ENCODE measurements at places on chromosomes 6 and 20.

- no peak for DNase-seq
Observed at GRCh38 chr6:101940391-101940790, 546.9 kb downstream of the GRIK2 start.

GRCh38 chr6:155495011-155495768, 39.6 kb upstream of the NOX3 start:
- no peak for DNase-seq

GRCh38 chr6:72579865-72580264, 42.0 kb upstream of the KCNQ5 start:
- no peak for DNase-seq

- DNase-seq: no peak
Observed at GRCh38 chr20:48834278-48834677, 6.5 kb upstream of the PREX1 start.

DNA sequence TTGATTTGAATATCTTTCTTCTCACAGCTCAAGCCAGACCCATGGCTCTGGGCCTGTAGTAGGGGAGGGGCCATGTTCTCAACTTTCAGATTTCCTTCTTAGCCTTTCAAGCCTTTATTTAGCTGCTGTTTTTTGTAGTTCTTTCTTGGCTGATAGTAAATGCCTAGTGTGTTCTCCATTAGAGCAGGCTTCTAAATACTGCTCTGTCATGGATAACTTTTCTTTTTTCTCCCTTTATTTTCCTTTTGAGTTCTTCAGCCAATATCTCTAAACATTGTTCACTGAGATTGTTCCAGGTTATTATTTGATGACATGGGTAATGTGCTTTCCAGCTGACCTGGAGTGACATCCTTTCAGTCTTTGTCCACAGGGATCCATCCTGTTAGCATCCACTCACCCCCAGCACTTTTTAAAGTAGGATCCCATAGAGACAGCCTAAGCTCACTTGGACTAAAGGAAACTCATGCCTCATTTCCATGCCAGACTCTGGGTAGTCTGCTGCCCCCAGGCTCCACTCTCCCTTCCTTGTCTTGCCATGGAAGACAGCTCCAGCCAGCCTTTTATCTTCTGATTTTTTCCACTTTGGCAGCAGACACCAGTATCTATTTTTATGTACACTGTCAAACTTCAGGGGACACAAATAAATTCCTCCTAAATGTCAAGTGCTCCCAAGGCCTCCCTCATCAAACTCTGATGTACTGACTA, 645.6 kb downstream of the RNF144B start:
- DNase-seq: no peak

GRCh38 chr6:118544105-118544504, 4.0 kb upstream of the PLN start:
- DNase-seq: no peak

GRCh38 chr6:9126878-9127560, 691.7 kb upstream of the SLC35B3 start:
- DNase-seq: no peak

- DNase-seq: no peak
Observed at GRCh38 chr6:37680668-37681067, 17.0 kb downstream of the MDGA1 start.

DNA sequence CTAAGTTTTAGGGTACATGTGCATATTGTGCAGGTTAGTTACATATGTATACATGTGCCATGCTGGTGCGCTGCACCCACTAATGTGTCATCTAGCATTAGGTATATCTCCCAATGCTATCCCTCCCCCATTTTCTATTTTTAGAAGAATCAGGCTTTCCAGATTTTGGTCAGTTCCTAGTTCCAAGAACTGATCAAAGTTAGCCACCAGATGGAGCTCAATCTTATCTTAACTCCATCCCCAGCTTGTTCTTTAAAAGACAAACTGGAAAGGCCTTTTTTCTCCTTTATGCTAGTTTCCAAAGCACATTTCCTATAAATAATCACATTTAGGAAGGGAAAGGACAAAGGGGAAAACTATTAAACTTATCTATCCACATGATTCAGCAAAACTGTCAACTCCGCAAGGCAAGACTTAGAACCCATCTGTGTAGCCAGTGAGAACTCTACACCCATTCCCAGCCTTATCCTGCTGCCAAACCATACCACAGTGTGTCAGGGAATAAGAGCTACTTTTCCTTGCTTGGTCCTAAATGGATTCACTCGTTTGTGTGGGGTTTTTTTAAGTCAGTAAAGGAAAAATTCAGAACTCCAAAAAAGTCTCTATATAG, 22.8 kb upstream of the KHDC1 start:
- no peak for DNase-seq

GRCh38 chr6:112470376-112470775, 123.2 kb downstream of the RFPL4B start:
- no peak for DNase-seq

GRCh38 chr6:109949281-109950065, 28.6 kb upstream of the GPR6 start:
- no peak for DNase-seq

- DNase-seq: no peak
Observed at GRCh38 chr6:47106216-47106615, 64.1 kb upstream of the ADGRF1 start.

DNA sequence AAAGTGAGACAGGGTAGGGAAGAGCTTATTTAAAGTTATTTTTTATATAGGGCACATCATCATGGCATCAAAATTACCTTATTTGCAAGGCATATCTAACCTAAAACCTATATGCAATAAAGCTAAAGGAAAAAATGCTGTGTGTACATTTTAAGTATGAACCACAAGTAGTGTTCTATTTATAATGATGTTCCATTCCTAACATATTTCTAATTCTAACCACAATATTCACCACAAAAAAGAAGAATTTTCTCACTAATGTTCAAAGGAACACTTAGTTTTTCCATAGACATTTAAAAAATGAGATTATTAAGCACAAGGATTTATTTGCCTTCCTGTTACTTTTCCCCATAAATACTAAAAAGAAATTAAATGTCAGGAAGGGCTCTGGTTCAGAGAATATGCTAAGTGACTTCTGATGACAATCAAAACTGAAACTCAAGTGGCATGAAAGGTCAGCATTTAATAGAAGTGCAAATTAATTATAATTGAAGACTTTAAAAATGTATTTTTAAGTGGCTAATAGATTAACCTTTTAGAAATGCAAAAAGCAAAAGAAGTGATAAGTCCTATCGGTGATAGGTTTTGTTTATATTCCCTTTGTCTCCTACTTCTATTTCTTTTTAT, 25.1 kb downstream of the GPR63 start:
- DNase-seq: no peak

GRCh38 chr20:4217349-4217841, 202.0 kb upstream of the RNF24 start:
- no peak for DNase-seq

DNA sequence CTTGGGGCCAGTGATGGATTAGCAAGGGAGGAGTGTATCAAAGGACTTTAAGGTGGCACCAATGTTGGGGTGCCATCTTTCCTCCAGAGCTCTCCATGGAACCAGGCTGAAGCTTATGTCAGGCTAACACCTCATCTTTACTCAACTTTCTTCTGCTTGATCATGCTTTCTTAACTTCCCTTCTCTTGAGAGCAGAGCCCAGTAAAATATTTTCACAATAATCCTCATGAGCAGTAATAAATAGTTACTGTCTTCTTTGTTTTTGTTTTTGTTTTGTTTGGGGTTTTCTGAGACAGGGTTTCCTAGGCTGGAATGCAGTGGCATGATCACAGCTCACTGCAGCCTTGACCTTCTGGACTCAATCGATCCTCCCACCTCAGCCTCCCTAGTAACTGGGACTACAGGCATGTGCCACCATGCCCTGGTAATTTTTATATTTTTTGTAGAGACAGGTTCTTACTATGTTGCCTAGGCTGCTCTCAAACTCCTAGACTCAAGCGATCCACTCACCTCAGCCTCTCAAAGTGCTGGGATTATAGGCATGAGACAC, 127.9 kb upstream of the TOP1 start:
- no peak for DNase-seq

- no peak for DNase-seq
Observed at GRCh38 chr20:11882651-11883050, 35.0 kb upstream of the BTBD3 start.

GRCh38 chr6:1869769-1870168, 260.1 kb downstream of the FOXC1 start:
- no peak for DNase-seq

DNA sequence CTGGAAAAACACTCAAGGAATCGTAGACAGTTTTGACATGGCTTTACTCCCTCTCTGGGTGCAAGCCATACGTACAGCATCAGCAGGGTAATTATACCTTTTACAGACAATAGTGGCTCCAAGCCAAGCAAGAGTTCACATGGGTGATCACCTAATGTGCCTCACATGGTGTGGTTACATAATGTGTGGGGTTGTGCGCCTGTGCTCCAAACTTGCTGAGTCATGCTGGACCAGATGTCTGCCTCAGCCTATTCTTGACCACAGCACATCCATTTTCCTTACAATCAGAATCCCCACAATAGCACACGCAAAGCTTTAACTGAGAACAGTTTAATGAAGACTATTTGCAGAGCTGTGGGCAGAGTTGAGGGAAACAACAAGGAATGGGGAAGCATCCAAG, 74.5 kb downstream of the ALDH8A1 start:
- DNase-seq: no peak

- DNase-seq: no peak
Observed at GRCh38 chr6:25354078-25354932, 75.1 kb downstream of the CARMIL1 start.

- DNase-seq: no peak
Observed at GRCh38 chr6:55557146-55557545, 21.8 kb downstream of the HMGCLL1 start.

- no peak for DNase-seq
Observed at GRCh38 chr20:50943069-50943468, 11.8 kb upstream of the ADNP start.

- no peak for DNase-seq
Observed at GRCh38 chr20:38260025-38260377, 534 bp downstream of the KIAA1755 start.

Measured in stimulated activated CD8-positive, alpha-beta memory T cell treated with anti-CD3 and anti-CD28 coated beads, Interleukin-4, amount 100 ng/mL, for 1 hour (primary cell).